ENCODE measurements at places on chromosomes 4 and X. TPM values are rescaled to one million over a fixed set of nuclear protein-coding genes. Genes with fewer than 3 reads are reported as not detected.

DNA sequence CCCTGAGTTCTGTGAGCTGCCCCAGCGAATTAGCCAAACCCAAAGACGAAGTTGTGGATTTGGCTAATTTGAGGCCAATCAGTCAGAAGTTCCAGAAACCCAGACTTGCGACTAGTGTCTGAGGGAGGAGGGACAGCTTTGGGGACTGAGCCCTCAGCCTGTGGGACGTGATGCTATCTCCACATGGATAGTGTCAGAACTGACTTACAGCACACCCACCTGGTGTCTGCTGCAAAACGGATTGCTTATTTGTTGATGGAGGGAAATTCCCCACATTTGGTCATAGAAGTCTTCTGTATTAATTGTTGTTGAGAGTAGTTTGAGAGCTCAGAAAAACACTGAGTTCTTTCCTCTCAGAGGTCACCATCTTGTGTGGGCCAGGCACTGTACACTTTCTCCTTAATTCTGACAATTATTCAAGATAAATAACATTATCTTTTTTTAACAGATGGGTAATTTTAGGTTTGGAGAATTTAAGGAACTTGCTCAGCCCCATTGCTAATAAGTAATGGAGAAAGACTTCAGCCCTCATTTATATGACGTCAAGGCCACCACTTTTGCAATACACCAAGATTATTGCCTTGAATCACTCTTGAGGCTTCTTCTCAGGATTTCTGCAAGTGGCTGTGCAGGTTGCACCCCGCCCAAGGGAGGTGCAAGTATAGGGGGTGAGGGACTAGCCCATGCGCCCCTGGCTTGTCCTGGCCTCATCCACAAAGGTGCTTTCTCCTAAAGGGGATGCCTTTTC lies 16.7 kb downstream of the CLRN2 start:
- no peak for DNase-seq

DNA sequence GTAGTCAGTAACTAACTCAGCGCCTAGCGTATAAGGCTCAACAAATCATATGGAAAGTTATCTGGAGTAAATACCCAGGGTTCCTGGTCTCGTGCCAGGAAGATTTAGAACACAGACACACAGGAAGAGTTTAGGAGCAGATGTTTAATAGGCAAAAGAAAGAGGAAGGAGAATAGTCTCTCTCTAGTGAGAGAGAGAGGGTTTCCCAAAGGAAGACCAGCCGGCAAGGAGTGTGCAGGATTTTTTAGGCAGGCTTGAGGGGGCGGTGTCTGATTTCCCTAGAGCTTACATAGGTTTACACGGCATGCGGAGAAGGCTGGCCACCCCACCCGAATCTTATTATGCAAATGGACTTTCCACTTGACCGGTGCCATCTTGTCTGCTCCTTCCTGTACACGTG lies 284.0 kb upstream of the FRG1 start:
- no peak for DNase-seq

DNA sequence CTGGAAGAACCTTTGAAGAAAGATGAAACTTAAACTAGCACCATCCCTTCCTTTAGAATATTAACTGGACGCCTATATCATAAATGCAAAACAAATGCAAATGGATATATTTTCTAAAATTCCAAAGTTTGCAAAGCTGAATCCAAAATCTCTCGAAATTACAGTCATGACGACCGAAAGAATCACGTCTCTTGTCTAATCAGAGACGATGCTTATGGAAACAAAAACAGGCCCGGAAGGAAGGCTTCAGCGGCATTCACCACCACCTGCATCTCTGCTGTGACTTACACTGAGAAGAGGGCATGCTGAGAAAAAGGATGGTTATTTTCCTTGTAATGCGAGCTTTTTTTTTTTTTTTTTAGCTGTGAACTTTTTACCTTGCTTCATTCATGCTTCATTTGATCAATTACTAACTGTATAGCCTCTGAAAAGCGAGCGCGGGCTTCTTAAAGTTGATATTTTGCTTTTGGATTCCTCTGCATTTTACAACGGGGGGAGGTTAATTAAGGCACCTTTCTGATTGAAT lies 209.3 kb downstream of the SOWAHB start:
- no peak for DNase-seq

DNA sequence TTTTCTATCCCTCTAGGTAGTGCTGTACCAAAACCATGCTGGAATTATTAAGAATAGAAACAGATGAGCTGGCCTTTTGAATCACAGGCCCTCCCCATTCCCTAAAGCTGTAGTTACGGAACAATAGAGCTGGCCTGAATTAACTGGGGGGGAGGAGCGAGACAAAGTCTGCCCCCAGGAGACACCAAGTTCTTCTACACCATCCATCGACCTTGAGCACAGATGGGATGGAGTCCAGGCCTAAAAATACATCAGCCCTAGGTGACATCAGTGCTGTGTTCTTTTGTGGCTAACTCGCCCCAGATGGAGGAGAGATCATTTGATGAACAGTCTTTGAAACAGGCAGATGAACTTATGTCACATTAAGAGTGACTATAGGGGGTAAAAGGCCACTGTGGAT lies 49.6 kb downstream of the LHFPL1 start:
- DNase-seq: no peak

- DNase-seq: no peak
Observed at GRCh38 chr4:79650794-79651431, 242.9 kb upstream of the GK2 start.

GRCh38 chr4:148716431-148717052 lies 274.3 kb upstream of the NR3C2 start:
- no peak for DNase-seq

DNA sequence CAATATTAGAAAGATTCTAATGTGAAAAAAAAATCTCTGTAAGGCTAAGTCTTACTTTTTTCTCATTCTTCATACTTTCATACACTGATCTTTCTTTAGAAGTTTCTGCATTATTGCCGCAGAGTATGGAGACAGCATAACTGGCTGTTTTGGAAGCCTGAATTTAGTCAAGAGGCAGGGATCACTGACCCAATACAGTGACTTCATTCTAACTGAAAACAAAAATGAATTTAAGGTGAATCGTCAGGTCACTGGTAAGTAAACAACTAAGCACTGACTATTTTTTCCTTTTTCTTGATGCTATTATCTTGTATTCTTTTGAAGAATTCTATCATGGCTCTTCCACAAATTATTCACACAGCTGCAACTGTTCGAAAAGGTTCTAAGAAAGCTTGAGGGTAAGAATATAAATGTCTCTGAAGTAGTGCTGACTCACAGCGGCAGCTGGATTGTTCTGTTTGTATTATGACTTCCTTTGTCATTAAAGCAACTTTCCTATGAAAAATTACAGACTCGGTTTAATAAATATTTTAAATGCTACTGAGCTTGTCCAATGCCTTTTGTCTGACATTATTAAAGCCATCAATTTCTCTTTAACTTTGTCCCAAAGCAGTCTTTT lies 609.3 kb downstream of the FSTL5 start:
- no peak for DNase-seq

DNA sequence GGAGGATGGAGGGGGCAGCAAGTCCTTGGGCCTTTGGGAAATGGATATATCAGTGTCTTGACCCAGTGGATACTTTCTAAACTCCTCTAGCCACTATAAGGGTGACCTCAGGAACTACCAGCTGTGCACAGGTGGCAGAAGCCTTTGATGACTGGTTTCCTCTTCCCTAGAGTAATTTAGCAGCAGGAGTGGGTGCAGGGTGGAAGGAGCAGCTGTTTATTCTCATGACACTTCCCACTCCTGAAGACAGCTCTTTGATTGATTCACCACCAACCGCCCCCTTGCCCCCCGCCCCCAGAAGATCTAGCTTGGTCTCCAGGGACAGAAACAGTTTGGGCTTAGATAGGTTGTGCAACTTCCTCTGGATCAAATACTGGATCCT lies 63.0 kb downstream of the GPC3 start:
- no peak for DNase-seq

- DNase-seq: no peak
Observed at GRCh38 chr4:45120163-45120562, 393.8 kb upstream of the GNPDA2 start.

GRCh38 chrX:14798805-14799397 lies 74.0 kb downstream of the FANCB start:
- DNase-seq: no peak

DNA sequence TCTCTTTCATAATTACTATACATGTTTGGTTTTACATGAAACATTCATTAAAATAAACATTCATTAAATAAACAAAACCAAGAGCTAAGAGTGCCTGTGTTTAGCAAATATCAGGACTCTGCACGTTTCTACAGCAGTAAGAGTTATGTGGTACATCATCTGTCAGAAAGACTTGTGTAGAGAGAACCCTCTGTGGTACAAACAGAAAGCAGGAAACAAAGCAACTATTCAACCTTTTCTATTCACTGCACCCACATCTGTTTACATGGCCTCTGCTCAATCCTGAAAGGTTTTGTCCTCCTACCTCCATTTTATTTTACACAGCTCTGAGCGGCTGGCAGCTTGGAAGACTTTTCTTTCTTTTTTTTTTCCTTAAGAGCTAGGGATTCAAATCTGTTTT lies 90.7 kb upstream of the PCDH18 start:
- DNase-seq: no peak

Gene ATOH1
- total RNA-seq: not detected

Gene CLDN34
- not detected for total RNA-seq

Gene SSX1
- total RNA-seq: not detected

Gene KCNE5
- total RNA-seq: 0.40 TPM

Gene GAGE12F
- not detected for total RNA-seq

Gene GLRB
- not detected for total RNA-seq

Gene KIT
- 1.1 TPM for total RNA-seq

Gene FGB
- total RNA-seq: not detected

Gene CXorf51B
- not detected for total RNA-seq

Gene OPN1MW2
- total RNA-seq: not detected

Gene DCLK2
- total RNA-seq: not detected
